ENCODE measurements at places on chromosomes 12 and 14.

DNA sequence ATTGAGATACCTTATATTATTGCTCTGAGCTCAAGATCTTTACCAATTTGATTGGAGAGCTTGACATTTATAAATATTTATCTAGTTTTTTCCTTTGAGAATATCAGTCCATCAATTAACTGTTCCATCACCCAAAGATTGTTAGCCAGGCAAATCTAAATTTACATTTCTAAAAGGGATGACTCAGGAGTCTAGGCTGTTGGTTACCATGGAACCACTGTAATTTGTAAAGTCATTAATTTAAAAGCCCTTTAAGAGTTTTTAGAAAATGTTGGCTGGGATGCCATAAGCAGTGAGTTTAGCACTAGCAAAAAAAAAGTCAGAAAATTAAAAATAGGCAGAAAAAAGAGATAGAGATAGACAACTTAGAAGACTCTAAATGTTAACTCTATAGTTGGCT, 19.5 kb upstream of the SERPINA1 start:
- no peak overlapping the region for H3K4me3 ChIP-seq
- H3K4me1 ChIP-seq: no peaks in the 10 kb centered on the region
- H3K27me3 ChIP-seq: no peaks in the 10 kb centered on the region
- H3K27ac ChIP-seq: no peak overlapping the region
- no peaks in the 10 kb centered on the region for H3K36me3 ChIP-seq
- no peak for DNase-seq

DNA sequence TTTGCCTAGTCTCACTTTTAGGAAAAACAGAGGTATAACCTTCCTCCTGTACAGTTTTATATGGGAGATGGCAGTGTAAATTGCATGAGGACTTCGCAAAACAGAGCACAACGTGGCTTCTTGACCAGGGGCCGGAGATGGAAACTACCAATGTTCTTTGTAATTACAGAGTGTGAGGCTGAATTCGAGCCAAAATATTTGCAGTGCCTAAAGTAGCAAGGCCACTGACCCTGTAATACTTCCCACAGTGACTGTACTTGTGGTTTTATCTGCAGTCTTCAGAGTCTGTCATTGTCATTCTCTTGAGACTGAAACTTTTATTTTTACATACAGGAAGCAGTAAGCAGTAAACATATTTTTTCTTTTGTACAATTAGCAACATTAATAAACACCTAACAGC, 98.9 kb downstream of the RERG start:
- H3K27ac ChIP-seq: no peak overlapping the region
- no peaks in the 10 kb centered on the region for H3K4me1 ChIP-seq
- no peaks in the 10 kb centered on the region for H3K27me3 ChIP-seq
- H3K36me3 ChIP-seq: no peaks in the 10 kb centered on the region
- no peak overlapping the region for H3K4me3 ChIP-seq

- H3K4me3 ChIP-seq: no peak overlapping the region
- peaks cover 3% of the 10 kb centered on the region for H3K4me1 ChIP-seq
- no peak overlapping the region for H3K27ac ChIP-seq
- H3K27me3 ChIP-seq: no peaks in the 10 kb centered on the region
- peak; percentile 53 for DNase-seq
- no peaks in the 10 kb centered on the region for H3K36me3 ChIP-seq
Observed at GRCh38 chr12:114817571-114818425, 133.8 kb upstream of the TBX3 start.

- H3K27ac ChIP-seq: no peak overlapping the region
- no peak for DNase-seq
- no peak overlapping the region for H3K4me3 ChIP-seq
- H3K36me3 ChIP-seq: no peaks in the 10 kb centered on the region
- no peaks in the 10 kb centered on the region for H3K4me1 ChIP-seq
Observed at GRCh38 chr12:4289231-4289878, 15.8 kb downstream of the CCND2 start.

Data from ovary (tissue), 10 donors.